ENCODE measurements at places on chromosomes 2 and 18.

GRCh38 chr2:188853307-188853706, 120.9 kb upstream of the COL3A1 start:
- DNase-seq, result no peak

- DNase-seq, result no peak
Measured at GRCh38 chr2:148455791-148456190, 188.8 kb upstream of the EPC2 start.

DNA sequence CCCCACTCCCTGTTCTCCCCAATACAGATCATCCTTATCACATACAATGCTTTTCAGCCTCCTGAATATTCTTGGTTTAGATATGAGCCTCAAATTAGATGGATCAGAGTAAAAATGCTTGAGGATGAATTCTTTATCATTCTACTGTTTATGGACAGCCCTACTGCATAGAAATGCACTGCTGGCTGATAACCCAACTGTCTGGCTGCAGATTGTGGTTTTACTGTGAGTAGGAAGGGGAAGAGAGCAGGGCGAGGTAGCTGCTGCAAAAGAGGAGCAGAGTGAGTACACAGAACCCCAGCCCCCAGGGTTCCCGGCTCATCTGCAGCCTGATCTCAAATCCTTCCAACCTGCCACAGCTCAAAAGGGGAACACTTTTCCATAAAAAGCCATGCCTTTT, 29.4 kb upstream of the NCOA1 start:
- DNase-seq, result no peak

GRCh38 chr18:74368901-74369705, 53.5 kb downstream of the C18orf63 start:
- no peak for DNase-seq

DNA sequence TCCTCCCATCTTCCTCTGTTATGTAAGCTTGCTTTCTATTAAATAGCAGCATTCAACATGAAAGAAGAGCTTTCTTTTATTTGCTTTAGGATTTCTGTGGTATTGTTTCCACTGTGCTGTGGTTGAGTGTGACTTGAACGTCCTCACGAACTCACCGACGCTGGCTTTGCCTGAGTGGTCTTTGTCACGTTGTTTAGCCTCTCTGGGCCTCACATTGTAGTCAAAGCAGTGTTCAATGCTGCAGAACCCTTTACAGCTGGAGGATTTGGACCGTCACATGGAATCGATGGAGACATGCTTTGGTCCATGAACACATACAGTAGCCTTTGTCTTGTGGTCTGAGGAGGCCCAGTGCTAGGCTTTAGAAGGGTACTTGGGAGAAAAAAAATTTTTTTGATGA, 66.3 kb downstream of the TANC1 start:
- DNase-seq, result no peak

DNA sequence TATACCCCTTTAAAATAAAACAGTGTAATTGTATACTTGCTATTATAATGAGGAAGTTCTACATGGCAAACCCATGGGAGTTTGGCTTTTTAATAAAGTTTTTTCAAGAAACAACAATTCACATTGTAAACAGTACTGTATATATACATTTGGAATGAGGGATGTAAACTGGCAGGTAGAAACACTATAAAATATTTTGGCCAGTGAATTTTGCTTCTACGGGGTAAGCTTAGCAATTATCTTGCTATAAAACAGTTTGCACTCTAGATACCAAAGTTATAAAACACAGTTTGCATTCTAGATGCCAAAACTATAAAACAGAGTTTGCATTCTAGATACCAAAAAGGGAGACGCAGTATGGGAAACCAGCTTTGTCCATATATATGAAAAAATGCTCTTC, 16.6 kb downstream of the THUMPD2 start:
- no peak for DNase-seq

GRCh38 chr18:45167631-45168280, 447.5 kb upstream of the SLC14A2 start:
- no peak for DNase-seq

DNA sequence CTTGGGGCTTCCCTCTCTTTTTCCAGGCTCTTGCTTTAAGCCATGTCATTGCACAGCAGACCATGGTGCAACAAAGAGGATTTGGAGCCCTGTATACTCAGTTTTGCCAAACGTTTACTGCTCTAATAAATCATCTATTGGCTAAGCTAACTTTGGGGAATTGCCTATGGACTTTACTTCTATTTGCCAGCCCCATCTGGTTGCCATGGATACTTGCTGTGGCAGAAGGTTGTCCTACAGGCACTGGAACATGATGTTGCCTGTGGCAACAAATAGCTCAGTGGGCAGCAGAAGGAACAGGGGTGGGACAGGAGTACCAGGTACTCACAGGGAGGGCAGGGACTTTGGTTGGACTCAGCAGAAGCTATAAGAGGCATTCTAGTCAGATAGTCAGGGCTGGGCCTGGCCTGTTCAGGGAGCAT, 129.7 kb downstream of the CCDC85A start:
- no peak for DNase-seq

DNA sequence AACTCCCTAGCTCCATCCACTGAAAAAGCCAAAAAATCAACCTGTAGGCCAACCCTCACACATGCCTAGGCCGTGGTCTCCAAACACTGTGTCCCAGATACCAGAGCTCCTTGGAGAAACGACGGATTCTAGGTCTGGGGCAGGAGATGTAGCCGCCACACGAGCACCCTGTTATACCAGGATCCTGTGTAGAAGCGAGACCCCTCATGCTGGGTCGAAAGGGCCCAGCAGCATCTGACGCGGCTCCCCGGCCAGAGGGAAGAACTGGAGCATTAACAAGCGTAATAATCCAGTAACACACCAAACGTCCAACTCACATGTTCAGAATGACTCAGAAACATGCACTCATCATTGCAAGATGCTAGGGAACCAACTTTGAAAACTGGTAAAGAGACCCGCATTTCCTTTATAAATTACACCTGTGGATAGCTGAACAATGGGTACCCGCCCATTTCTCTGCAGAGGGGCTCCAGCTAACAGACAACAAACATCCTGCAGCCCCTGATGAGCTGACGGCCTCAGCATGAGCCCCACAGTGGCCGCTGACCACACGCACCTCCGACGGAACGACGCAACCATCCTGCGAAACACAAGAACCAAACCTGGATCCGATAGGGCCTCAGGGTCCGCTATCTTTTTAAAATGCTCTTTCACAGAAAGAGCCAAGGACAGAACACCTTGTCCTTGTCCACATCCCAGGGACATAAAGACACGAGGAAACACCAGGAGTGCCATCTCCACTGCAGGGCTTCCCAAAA, 14.2 kb downstream of the SLC66A2 start:
- no peak for DNase-seq

GRCh38 chr18:51531501-51531900, 334.0 kb upstream of the MEX3C start:
- DNase-seq, result no peak

All from T follicular helper cell (primary cell).